Stimulated activated CD4-positive, alpha-beta T cell treated with anti-CD3 and anti-CD28 coated beads, Interleukin-1b, Interleukin-23, amount 100 ng/mL, for 4 hours (primary cell): ENCODE measurements at places on chromosomes 16 and 17.

DNA sequence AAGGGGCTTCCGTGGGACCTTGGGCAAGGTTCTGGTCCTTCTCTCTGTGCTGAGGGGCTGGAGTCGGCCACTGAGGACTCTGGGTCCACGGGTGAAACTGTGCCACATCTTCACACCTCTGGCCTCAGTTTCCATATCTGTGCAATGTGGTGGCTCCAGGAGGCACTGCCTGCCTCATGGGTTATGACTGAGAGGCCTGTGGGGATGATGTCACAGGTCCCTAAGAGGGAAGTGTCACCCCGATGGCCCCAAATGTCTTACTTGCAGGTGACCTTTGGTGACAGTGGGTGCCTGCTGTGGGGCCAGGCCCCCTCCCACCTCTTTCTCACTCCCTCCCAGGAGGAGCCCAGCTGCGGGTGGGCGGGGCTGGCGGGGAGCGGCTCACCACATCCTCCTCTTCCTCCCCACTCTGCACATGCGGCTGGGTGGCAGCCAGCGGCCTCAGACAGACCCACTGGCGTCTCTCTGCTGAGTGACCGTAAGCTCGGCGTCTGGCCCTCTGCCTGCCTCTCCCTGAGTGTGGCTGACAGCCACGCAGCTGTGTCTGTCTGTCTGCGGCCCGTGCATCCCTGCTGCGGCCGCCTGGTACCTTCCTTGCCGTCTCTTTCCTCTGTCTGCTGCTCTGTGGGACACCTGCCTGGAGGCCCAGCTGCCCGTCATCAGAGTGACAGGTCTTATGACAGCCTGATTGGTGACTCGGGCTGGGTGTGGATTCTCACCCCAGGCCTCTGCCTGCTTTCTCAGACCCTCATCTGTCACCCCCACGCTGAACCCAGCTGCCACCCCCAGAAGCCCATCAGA is at the start of gene IL21R:
Gene IL21R (plus strand): TSS at position 407 of the 801 bp plus-strand sequence. CDS start 27,898 bp downstream, outside the sequence.
- peak; percentile 75 for DNase-seq

DNA sequence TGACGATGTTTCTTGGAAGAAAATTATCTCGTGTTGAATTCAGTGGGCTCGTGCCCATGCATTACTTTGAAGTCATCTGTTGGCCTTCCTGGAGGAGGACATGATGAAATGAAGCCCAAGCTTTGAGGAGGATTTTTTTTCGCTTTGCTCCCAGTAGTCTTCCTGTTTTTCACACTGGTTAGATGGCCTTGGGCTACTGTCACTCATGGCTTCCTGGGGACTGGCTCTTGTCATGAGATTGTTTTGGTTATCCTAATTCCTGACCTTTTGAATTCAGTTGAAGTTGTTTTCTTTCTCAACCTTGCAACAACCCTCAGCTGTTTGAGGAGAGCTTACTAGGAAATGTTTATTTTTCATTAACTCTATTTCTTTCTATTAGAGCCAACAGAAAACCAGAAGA is 430.7 kb downstream of the HS3ST3B1 start:
- no peak for DNase-seq

GRCh38 chr16:21264571-21265036 is 13.5 kb downstream of the CRYM start:
- no peak for DNase-seq

- no peak for DNase-seq
Measured at GRCh38 chr16:50709061-50709684, 15.8 kb downstream of the NOD2 start.

DNA sequence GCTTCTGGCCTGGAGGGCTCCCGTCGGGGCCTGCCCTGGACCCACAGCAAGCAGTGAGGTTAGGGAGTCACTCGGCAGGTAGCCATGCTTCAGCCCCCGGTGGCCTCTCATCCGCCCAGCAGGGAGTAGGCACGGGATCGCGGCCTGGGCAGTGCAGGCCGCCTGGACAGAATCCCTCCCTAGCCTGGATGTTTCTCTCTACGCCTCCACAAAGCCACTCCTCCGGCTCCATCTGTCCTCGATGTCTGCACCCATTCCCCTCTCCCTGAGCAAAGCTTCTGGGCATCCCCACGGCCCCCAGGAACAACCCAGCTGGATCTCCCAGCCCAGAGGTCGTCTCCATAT is 145.2 kb downstream of the RBFOX3 start:
- DNase-seq: no peak
